ENCODE measurements at places on chromosomes 12 and 14.

DNA sequence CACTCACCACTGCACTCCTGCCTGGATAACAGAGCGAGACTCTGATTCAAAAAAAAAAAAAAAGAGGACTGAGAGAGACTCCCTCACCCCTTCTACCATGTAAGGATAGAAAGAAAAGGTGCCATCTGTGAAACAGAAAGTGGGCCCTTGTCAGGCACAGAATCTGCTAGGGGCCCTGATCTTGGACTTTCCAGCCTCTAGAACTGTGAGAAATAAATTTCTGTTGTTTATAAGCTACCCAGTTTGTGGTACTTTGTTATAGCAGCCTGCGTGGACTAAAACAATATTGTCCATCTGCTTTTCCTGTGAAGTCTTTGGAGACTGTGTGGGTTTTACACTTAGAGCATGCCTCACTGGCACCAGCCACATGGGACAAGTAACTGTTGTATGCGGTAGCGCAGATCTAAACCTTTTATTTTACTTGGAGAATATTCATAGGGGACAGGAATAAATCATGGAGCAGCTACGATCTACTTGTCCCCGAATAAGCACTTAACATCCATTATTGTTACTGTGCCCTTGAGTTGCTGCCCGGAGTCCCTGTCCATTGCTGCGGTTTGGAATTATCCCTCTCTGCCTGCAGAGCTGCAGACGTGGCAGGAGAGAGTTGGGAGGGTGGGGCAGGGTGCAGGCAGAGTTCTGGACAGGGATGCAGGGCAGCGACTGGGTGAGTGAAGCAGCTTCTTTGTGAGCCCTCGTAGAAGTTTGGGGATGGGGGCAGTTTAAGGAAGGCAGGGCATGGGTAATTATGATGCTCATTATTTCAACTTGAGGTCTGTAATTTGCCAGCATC is 52.4 kb upstream of the STON2 start:
- DNase-seq, result no peak

DNA sequence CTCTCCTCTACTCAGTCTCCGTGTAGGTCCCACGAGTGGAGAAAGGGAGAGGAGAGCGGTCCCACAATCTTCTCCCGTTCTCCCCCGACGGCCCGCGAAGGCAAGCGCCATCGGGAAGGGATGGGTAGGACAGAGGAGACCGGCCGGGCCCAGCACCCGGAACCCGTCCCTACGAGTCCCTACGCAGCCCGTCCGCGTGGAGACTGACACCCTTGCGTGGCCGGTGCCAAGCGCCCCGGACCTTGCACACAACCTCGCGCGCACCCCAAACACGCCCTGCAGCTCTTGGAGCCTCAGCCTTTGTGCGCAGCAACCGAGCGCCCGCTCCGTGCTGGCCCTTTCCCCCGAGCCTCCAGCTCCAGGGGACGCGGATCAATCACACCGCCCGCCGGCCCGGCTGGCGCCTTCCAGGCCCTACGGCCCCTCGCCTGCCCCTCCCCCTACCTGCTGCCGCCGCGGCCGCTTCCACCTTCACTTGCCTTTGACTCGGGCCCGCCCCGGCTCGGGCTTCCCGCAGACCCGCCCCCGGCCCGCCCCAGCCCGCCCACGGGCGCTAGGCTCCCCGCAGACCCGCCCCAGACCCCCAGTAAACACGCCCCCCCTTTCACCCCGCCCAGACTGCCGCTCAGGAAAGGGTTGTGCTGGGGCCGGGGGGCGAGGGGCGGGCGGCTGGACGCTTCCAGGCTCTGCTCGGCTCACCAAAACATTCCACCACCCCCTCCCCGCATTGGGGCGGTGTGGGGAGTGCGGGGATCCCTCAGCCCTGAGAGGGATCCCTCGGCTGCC is at the start of gene NDRG2:
TSS of gene NDRG2 (minus strand) at position 477 of the 786 bp plus-strand sequence. CDS start 1,746 bp downstream, outside the sequence.
- DNase-seq, result no peak

DNA sequence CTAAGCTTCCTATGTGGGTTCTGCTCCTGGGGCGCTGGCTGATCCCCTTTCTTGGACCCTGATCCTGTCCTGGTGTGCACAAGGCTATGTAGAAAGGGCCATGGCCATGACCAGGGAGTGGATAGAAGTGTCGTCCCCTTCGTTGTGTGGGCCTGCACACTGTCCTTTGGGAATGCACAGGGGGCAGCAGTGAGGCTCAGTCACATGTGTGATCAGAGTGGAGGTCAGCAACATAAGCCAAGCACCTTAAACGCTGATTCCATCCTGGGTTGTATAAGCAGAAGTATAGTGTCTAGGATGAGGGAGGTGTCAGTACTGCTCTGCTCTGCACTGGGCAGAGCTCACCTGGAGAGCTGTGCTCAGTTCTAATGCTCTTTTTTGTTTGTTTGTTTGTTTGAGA is 48.4 kb downstream of the ESRRB start:
- no peak for DNase-seq

GRCh38 chr14:96905065-96905464 is 107.9 kb downstream of the VRK1 start:
- DNase-seq, result no peak

GRCh38 chr14:40133463-40133862 is 701.2 kb upstream of the FBXO33 start:
- DNase-seq, result no peak

- no peak for DNase-seq
These were observed 165.4 kb downstream of the SLC15A5 start for GRCh38 chr12:16112130-16112529.

DNA sequence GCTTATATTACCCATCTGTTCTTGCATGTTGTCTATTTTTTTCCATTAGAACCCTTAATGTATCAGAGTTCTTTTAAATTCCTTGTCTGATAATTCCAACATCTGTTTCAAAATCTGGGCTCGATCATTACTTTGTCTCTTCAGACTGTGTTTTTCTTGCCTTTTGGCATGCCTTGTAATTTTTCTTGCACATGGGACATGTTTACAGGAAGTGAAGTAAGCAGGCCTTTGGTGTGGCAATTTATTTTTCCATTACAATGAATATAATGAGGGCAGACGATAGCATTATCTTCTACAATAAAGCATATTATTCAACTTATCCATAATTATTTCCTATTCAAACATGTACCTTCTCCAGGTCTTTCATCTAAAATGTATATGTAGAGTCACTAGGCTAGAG is 48.3 kb downstream of the STXBP6 start:
- no peak for DNase-seq

- no peak for DNase-seq
These were observed 30.5 kb downstream of the ANAPC7 start for GRCh38 chr12:110373025-110373424.

- DNase-seq, result no peak
These were observed 69.3 kb downstream of the SERPINA3 start for GRCh38 chr14:94681300-94682060.

GRCh38 chr12:124441443-124442194 is 125.8 kb downstream of the NCOR2 start:
- DNase-seq, result no peak

DNA sequence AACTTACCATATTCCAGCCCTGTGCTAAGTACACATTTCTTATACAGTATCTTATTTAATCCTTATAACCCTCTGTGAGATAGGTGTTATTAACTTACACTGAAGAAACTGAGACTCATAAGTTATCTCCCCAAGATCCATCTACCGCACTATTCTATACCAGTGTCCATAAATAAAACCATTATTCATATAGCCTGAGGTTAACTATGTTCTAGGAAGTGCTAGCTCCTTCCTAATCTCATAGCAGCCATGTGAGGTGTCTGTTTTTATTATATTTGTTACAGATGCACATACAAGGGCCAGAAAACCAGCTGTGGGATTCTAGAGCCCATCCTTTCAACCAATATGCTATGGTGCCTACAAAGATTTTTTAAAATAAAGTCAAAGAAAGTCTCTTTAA is 100.3 kb upstream of the RAP1B start:
- no peak for DNase-seq

GRCh38 chr14:21098076-21098891 is at the start of gene ZNF219:
ZNF219 (minus strand) TSS chr14:21098655; CDS start chr14:21093591, 5,064 bp downstream.
- DNase-seq, result no peak

DNA sequence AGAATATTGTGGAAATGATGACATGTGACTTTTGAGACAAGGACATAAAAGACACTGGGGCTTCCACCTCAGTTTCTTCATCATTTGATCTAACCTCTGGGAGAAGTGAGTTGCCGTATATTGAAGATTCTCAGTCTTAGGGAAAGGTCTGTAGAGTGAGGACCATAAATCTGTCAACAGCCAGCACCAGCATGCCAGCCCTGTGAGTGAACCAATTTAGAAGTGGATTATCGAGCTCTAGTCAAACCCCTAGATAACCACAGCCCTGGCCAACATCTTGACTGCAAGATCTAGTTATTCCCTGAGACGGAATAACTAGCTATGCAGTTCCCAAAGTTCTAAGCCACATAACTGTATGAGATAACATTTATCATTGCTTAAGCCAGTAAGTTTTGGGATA is 108.8 kb upstream of the PTPRR start:
- no peak for DNase-seq

- no peak for DNase-seq
These were observed 30.6 kb upstream of the FICD start for GRCh38 chr12:108484431-108484830.

GRCh38 chr14:73333031-73333430 is 95.7 kb downstream of the PAPLN start:
- DNase-seq, result no peak

- no peak for DNase-seq
These were observed 6.5 kb downstream of the JDP2 start for GRCh38 chr14:75434138-75434889.

DNA sequence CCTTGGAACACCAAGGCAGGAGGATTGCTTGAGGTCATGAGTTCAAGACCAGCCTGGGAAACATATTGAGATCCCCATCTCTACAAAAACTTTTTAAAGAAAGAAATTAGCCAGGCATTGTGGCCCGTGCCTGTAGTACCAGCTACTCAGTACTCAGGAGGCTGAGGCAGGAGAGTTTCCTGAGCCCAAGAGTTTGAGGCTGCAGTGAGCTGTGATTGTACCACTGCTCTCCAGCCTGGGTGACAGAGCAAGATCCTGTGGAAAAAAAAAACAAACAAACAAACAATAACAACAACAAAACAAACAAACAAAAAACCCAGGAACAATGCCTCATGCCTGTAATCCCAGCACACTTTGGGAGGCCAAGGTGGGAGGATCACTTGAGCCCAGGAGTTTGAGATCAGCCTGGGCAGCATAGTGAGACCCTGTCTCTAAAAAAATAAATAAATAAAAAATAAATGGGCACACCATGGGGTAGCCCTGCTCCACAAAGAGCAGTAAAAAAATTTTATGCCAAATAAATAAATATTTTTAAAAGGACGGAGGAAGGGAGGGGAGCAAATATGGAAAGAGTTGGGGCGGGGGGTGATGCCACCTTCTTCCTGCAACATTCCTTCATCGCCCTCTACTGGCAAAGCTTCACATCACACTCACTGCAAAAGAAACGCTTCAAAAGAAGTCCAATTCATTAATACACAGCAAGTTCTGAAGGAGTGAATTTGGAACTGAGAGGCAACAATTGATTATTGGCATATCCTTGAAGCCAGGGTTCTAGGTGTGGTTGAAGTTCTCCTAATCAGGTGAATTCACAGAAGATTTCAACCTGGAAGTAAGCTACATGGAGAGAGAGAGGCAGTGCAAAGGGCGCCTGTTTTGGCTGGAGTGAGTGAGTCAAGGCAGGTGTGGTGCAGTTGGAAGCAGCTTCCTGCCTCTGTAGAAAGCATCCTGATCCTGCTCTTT is 8.8 kb upstream of the GNPTAB start:
- DNase-seq, result no peak

DNA sequence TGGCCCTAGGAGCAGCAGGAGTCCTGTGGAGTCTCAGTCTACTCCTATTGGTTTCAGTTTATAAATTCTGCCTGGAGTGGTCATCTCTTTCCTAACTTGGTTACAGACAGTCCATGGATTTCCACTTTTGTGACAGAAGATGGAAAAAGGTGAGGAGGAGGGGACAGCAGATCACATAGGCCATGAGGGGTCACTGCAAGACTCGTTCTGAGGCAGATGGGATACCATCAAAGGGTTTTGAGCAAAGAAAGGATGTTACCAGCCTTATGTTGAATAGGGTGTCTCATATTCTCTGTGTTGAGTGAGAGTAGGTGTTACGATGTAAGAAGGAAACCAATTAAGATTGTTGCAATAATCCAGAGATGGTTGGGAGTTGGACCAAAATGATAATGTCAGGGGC is 15.3 kb downstream of the PDE3A start:
- DNase-seq, result no peak

DNA sequence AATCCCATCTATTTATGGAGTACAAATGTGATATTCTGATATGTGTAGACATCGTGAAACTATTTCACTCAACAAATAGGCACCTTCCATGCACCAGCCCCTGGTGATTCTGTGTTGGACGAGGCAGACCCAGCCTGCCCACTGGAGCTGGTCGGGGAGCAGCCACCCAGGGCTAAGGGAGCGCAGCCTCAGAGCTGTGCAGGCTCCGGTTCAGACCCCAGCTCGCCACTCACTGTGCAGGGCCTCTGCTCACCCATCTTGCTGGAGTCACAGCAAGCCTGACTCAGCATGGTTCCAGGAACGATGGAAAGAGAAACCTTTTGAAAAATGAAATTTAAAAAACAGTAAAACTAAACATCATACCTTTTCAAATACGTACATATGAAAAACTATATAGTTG is 52.3 kb upstream of the BCL11B start:
- no peak for DNase-seq

GRCh38 chr12:120287491-120287890 is 4.2 kb downstream of the RNU4-2 start:
- DNase-seq, result no peak

DNA sequence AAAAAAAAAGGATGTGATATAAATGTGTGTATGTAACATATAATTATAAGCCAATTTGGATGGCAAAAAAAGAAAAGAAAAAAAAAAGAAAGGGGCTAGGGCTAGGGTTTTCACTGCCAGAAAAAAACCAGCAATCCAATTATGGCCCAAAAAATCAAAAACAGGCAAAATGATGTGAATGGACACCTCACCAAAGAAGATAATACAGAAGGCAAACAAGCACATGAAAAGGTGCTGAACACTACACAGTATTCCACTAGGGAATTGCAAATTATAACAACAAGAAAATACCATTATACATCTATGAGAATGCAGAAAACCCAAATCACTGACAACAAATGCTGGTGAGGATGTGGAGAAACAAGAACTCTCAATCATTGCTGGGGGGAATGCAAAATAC is 12.1 kb upstream of the MIPOL1 start:
- no peak for DNase-seq

DNA sequence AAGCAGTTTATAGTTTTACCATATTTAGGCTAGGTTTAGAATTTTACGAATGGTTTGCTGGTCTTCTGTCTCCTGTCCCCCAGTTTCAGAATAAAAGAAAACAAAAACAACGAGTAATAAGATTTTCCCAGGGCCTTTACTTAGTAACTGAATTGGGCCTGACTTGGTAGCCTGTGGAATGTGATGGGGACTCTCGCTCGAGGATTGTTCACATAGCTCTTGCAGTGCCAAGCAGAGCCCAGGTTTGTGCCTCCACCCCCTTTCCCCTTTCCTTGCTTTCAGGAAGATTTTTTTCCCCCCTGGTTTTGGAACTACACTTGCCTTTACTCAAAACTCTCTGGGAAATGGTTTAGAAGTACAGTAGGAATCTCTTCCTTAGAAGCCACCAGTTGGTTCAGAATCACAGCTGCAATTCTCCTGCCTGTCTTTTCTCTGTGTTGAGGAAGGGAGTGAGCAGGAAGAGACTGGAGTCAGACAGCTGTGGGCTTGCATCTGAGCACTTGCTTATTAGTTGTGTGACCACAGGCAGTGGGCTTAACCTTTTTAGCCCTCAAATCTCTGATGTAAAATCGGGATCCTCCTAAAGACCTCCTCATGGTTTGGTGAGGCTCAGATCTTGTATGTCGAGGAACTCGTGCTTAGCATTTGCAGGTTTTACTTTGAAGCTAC is 501.2 kb downstream of the PCNX1 start:
- no peak for DNase-seq

All from KG1 (cell line).